RCC 7860 (cell line): ENCODE measurements at places on chromosomes 7 and 10.

GRCh38 chr7:99392659-99393354 is 15.6 kb downstream of the PDAP1 start:
- no peak for DNase-seq

- DNase-seq, result no peak
These were observed 148.7 kb upstream of the ADARB2 start for GRCh38 chr10:1886039-1886438.

GRCh38 chr7:127995156-127995880 is 35.9 kb downstream of the LRRC4 start:
- DNase-seq, result no peak

- DNase-seq, result no peak
These were observed 51.2 kb downstream of the GPR26 start for GRCh38 chr10:123717336-123717735.

- no peak for DNase-seq
These were observed 10.1 kb upstream of the TMEM26 start for GRCh38 chr10:61463035-61463909.

DNA sequence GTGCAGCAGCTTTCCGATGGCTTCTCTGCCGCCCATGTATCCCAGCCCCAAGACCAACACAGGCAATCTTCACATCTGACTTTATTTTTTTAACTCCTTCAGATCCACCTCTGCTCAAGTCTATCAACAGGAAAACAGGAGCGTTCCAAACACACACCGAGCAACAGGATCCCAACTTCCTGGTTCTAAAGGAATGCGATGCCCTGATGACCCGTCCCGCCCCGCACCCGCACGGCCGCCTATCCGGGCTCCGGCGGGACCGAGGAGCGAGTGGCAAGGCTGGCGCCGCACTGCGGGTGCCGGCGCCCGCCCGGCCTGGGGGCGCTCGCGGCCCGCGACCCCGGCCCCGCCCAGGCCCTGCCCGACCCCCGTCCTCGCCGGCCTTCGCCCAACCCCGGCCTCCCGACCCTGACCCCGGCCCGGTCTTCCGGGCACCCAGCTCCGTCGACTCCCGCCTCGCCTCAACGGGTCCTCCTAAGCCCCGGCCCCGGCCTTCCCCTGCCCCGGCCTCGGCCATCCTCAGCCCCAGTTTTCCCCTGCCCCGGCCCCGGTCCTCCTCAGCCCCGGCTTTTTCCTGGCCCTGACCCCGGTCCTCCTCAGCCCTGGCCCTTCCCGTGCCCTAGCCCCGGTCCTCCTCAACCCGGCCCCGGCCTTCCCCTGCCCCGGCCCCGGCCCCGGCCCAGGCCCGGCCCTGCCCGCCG is 730 bp downstream of the LARP4B start:
- peak; percentile 39 for DNase-seq

- peak; percentile 86 for DNase-seq
These were observed 7.1 kb downstream of the NUDT1 start for GRCh38 chr7:2248984-2249694.

DNA sequence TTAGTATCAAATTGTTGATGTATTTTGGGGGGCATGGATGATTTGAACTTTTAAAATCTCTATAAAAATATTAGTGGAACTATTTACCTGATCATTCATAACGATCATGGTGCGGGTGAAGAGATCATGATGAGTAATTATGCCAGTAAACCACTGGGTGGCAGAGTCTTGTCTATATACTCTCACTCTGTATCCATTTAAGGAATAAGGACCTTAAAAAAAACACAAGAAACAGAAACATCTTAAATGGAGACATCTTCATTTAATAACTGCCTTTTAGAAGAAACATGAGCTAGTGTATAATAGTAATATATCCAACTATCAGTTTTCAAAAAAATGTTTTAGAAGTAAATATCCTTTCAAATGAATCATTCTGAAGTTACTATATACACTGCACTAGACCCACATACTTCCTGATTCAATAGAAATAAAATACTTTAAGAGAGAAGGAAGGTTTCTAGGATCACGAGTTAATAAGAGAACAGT is 84.0 kb downstream of the NRBF2 start:
- DNase-seq, result peak; percentile 44

DNA sequence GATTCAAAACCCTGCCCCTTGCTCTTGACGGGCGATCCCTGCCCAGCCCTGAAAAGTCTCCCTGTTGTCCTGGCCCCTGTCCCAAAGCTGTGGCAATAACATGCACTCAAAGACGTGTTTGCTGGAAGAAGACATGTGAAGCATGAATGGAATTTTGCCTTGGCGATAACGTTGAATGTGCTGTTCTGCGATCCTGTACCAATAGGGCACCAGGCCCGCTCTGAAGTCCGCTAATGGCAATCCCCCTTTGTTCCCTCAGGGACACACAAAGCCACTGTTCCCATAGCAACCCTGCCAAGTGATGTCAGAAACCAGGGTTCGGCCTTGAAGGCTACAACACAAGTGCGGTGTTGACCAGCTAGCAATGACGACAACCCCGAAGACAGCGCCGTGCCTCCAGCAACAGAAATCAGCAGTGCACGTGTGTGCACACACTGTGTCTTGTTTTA is 284.6 kb downstream of the KLF6 start:
- DNase-seq, result no peak

- DNase-seq, result peak; percentile 32
These were observed 261.6 kb downstream of the MDFIC start for GRCh38 chr7:115183431-115184057.

DNA sequence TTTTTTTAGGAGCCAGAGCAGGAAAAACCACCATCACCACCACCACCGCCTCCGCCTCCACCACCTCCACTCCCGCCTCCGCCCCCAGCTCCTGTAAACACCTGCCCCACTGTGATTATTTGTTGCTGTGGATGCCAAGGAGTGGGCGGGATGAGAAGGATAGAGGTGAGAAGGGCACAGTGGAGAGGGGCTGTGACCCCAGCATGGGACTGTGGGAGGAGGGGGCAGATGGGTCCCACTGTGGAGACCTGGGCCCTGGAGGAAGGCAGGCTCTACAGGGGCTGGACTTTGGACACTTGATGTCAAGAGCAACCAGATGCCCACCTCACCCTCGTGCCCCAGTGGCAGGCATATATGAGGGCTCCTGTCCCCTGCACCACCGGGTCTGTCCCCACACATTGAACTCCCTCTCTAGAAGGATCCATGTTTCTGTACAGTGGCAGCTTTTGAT is 24.7 kb downstream of the ANTXRL start:
- no peak for DNase-seq

GRCh38 chr10:116403740-116404250 is 23.9 kb upstream of the PNLIPRP3 start:
- no peak for DNase-seq

DNA sequence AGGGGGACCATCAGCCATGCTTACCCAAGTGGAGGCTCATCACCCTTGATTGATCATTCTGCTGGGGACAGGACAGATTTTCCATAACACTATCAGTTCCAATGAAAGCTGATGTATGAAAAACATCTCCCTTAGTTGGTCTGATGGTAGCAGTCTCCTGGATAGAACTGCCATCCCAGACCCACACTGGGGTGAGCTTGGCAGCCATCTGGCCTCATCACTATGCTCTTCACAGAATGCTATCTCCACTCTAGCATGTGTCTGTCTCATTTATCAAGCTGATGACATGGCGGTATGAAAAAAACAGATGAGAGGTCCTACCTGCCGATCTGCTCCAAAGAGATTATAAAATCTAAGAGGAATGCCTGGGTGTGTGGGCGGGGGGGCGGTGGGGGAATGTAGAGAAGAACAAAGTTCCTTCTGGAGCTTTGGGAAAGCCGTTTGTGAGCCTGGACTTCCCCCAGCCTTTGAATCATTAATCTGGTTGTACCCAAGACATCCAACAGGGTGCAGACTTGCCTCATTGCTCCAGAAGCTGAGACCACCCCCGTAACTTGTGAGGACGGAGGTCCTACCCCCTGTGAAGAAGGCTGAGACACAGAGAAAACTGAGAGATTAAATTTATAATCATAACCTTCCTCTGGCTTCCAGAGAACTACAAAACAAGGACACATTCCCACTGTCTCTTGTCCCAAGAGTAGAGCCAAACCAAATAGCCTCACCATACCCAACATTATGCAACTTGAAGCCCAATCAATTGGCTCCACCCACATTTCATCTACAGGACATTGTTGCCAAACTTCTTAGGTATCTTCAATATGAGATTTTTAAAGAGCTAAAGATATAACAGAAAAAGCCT is 340.8 kb downstream of the KCNMA1 start:
- DNase-seq, result peak; percentile 53

- no peak for DNase-seq
These were observed 16.4 kb downstream of the GSDME start for GRCh38 chr7:24740871-24741270.

- no peak for DNase-seq
These were observed 31.3 kb downstream of the LYZL2 start for GRCh38 chr10:30598105-30598776.

DNA sequence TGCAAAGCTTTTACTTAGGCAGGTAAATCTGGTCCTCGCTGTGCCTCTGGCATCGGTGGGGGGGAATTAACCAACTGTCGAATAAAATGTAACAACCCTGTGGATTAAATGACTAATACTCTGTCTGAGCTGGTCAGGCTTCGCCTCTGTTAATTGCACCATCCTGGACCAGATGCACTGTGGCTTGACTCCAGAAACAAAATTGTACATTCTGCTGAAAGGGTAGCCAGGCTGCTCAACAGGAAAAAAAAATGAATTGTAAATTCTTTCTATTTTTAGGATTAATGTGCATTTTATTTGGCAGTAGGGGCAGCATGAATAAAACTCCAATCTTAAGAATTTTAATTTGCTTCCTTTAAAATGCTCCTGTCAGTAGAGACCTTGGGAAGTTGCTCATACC is 389.4 kb downstream of the SORCS1 start:
- no peak for DNase-seq

GRCh38 chr10:132001238-132001972 is 19.7 kb upstream of the BNIP3 start:
- no peak for DNase-seq

- no peak for DNase-seq
These were observed 9.8 kb downstream of the AUTS2 start for GRCh38 chr7:69608049-69608448.

- DNase-seq, result no peak
These were observed 40.0 kb downstream of the CDK1 start for GRCh38 chr10:60818134-60818770.

DNA sequence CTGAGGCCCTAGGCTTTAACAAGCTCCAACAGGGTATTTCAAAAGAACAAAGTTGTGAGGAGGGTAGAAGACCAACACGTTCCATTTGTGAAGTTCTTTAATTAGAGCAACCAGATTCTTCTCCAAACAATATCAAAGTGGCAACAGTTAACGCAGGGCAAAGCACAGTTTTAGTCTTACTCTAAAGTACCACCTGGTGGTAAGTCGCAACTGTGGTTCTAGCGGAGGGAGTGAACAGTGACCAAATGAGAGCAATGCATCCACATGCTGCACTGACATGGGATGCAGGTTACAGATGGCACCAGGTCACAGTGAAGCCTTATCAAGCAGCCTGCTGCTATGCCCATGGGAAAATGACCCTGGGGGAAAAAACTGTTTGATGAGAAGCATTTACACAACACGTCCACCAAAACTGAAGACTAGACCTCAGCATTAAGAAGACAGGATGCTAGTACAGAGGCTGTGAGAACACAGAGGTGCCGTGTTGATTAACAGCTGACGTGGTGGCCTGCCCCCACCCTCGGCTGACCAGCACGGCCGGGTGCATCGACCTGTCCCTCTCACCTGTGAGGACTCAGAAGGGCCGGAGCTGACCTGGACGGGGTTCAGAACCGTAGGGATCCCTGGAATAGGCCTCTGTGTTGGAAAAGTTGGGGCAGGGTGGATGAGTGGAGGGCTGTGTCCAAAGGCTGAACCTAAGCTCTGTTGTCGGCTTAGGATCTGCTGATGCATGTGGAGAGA is 211.2 kb downstream of the GLI3 start:
- DNase-seq, result no peak

- no peak for DNase-seq
These were observed 28.2 kb upstream of the SEMA3D start for GRCh38 chr7:85215098-85215497.

- no peak for DNase-seq
These were observed 15.6 kb downstream of the ARHGAP22 start for GRCh38 chr10:48589266-48589665.

GRCh38 chr7:8177109-8177933 is 84.6 kb downstream of the ICA1 start:
- DNase-seq, result no peak

GRCh38 chr7:44534501-44534900 is 6.6 kb downstream of the NPC1L1 start:
- DNase-seq, result peak; percentile 29

GRCh38 chr7:52749880-52750279 is 285.6 kb upstream of the POM121L12 start:
- no peak for DNase-seq

- no peak for DNase-seq
These were observed 127.6 kb downstream of the CCNY start for GRCh38 chr10:35463878-35464277.

- DNase-seq, result no peak
These were observed 78.3 kb upstream of the NOBOX start for GRCh38 chr7:144481833-144482232.

- no peak for DNase-seq
These were observed 45.4 kb downstream of the MRPS24 start for GRCh38 chr7:43823941-43824340.

GRCh38 chr7:11758627-11759111 is 73.3 kb downstream of the THSD7A start:
- no peak for DNase-seq

- no peak for DNase-seq
These were observed 663.5 kb downstream of the KCNMA1 start for GRCh38 chr10:76974017-76974691.

DNA sequence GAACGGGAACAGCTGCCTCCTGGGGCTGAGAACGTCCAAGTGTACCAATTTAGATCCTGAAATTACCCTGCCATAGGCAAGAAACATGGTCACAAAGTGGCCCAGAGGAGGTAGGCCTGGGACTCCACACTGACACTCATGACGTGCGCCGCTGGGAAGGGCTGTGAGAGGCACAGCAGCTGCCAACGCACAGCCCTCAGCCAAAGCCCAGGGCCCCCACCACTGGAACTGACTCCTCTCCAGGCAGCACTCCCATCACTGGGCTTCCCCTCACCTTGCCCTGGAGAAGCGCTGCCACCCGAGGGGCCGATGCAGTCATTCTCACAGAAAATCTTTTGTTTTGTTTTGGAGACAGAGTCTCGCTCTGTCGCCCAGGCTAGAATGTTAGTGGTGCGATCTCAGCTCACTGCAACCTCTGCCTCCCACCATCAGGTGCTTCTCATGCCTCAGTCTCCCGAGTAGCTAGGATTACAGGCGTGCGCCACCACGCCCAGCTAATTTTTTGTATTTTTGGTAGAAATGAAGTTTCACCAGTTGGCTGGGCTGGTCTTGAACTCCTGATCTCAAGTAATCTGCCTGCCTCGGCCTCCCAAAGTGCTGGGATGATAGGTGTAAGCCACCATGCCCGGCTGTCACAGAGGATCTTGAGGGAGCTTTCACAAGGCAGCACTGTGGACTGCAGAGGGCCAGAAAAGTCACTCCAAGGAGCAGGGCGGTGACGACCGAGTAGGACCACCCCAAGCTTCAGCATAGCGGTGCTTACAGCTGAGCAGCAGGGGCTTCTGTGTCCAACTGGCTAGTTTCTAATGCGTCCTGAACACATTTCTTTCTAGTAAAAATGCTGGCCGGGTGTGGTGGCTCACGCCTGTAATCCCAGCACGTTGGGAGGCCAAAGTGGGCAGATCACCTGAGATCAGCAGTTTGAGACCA is 13.5 kb downstream of the GUSB start:
- DNase-seq, result no peak

GRCh38 chr7:26151953-26152781 is at the start of gene NFE2L3:
Gene NFE2L3, plus strand, starts transcription at chr7:26152198. Its CDS starts 301 bp downstream, at chr7:26152499.
- peak; percentile 69 for DNase-seq
